Brain microvascular endothelial cell (primary cell): ENCODE measurements at places on chromosomes 16 and 17.
A peak's percentile ranks its signal among the peaks of the same experiment; 100 is the strongest.

DNA sequence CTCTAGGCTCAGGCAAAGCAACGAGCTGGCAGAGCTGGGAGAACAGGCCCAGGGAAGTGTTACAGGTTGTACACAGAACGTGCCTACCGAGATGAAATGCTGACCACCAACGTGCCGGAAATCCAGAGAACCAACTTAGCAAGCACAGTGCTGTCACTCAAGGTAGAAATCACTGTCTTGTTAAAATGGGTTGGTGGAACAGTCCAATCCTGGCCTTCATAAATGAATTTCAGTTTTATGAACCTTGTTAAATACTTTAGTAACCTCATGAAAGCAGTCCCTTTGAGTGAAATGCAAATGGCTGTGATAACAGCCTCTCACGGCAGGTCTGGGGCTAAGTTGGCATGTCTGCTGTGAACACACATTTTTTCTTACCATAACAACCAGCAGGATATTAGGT lies 29.0 kb downstream of the ETV4 start:
- DNase-seq, result peak; percentile 25

DNA sequence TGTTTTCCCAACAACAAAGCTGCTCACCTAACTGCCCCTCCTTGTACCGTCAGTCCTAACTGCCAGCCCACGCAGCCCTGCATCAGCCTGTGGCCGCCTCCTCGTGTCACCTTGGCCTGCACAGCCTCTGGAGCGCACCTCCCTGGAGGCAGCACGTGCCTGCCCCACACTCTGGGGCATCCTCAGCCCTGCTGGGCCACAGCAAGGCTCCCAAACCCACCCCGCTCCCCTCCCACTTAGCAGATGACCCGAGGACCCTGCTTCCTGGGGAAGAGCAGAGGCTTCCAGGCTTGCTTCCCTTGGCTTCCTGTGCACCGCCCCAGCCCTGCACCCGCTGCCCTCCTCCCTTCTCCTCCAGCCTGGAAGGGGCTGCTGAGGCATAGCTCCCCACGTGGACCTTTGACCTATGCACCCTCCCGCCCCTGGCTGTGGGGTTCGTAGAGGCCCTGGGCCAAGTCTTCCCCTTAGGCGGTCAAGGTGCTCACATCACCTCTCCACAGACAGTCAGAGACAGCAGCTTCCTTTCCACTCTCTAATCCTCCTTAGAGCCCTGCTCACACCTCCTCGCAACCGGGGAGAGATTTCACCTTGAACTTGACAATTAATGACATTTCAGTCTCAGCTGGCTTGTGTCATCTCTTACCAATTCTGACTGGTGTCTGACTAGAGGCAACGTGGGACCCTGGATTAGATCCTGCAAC lies 115.0 kb downstream of the MGAT5B start:
- DNase-seq, result no peak

GRCh38 chr17:50353600-50354195 lies 7.8 kb downstream of the XYLT2 start:
- no peak for DNase-seq

DNA sequence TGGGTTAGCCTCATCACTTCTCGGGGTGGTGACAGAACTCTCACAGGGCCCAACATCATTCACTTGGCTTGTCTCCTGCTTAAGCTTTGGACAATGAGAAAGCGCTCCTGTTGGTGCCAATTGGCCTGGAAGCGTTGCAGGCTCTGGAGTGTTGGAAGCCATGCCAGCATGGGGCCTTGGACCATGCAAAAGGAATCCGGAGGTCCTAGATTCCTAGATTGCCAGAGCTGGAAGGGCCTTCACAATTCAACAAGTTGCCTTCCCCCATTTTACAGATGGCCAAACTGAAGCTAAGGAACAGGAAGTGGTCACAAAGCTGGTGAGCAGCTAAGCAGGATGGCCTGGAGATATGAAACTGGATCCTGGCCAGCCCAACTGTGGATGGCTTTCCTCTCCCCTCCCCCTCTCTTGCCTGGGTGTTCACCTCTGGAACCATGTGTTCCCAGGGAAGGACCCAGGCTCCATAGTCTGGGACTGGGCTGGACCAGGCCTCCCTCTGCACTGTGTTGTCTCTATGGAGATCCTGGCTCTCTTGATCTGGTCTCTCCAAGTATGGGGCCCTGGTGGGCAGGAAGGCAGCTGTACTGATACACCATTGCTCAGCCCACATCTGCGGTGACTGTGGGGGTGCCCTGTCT lies 6.0 kb upstream of the IGFBP4 start:
- DNase-seq, result no peak

DNA sequence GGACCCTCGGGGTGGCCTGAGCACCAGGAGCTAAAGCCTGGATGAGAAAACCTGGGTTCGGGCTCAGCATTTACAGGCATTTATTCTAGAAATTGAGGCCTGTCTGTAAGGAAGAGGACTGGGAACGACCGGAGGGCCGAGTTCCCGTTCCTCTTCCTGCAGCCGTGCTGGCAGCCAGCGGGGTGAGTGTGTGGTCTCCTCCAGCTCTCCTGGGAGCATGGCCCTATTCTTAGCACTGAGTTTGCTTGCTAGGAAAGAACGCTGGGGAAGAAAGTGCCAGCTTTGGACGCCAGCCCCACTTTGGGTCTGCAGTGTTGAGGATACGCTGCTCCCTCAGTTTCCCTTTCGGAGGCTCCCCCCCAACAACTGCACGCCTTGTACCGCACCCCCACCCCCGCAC lies 49.6 kb downstream of the MGAT5B start:
- no peak for DNase-seq

DNA sequence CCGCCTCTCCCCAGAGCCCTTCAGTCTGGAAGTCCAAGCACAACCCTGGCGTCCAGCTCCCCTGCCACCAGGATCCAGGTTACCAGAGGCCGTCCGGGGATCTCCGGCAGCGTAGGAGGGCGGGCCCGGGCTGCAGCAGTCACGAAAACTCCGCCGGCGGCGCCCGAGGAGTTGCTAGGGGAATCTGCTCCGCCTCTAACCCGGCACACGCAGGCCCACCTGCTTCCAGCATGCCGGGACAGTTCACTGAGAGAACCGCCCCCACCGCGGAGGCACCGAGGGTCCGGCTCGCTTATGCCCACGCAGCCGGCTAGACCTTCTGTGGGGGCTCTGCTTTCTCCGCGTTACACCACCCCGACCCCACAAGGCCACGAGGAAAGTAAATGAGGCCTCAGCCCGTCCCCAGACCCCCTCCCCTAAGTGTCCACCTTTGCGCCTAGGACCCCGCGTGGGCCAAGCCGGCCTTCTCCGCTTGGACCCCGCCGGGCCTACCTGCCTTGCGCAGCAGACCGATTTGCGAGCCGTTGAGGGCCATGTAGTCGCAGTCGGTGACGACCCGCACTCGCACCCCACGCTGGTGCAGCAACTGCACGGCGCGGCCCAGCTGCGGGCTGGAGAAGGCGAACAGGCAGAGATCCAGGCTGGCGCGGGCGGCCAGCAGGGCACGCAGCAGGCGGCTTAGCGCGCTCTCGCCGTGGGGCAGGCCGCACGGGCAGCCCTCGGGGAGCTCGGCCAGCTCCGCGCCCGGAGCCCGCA lies 587 bp downstream of the PLD6 start:
- DNase-seq, result no peak

- DNase-seq, result no peak
These were observed 128.7 kb downstream of the RPTOR start for GRCh38 chr17:80673152-80673920.

DNA sequence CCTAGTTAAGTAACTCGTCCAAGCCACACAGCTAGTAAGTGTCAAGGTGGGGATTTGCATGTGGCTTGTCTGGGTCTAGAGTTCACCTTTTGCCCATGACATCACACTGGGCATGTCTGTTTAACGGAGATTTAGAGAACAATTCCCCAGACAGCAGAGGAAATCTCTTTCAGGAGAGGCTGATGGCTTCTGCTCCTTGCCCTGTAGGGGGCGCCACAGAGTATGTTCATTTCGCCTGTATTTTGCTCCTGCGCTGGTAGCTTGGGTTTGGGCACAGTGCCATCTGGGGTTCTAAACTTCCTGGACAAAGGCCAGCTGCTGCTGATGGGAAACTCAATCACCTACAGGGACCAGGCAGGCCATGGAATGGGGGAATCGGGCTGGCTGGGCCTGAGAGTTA lies 20.4 kb downstream of the OTOA start:
- no peak for DNase-seq

- DNase-seq, result no peak
These were observed 12.7 kb upstream of the DOC2B start for GRCh38 chr17:193841-194806.

GRCh38 chr16:55566432-55567175 lies at the start of gene CAPNS2:
Gene CAPNS2, plus strand, starts transcription at chr16:55566684. Its CDS starts 73 bp downstream, at chr16:55566757.
- DNase-seq, result no peak

- no peak for DNase-seq
These were observed 1.0 kb upstream of the HLF start for GRCh38 chr17:55263569-55264277.

DNA sequence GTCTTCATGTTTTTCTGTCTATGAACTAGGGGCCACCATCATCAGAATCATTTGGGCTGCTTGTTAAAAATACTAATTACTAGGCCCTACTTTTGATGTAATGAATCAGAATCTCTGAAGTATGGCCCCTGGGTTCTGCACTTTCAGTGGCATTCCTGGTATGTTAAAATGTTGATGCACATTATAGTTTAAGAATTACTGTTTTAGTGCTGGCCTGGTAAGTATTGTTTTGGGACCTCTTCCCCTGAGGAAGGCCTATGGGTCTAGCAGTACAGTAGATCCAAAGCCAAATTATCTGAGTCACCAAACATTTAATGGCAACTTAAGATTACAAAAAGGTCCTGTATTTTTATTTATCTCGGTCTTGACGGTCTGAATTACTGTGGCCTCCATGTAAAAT lies 58.8 kb downstream of the AP2B1 start:
- DNase-seq, result no peak

DNA sequence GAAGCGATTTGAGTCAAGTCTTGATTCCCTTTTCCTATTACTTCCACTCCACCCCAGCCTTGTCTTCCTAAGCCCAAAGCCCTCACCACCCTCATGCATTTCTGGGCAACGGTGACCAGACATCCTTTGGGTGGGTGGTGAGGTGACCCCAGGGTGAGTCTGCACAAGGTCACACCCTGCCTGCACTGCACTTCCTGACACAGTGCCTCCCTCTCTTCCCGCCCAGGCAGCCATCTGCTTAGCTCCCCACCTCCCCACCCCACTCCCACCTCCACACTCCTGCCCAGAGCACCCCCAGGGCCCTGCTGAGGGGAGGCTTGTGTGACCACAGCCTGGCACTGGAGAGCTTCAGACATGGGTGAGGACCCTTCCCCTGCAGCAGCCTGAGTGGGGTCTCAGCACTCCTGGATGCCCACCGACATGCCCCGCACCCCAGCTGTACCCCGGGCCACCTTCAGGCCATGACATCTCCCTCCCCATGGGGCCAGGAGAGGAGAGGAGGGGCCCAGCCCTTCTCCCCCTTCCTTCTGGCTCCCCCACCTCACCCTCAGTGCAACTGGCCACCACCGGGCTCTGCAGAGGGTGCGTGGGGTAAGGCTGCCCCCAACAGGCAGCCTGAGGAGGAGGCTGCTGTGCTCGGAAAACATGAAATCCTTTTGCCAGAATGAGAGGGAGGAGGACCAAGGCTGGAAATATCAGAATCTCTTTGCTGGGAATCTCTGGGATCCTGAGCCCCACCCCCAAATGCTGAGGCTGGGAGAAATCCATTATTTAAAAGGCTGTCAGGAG lies 68.6 kb downstream of the CCT6B start:
- DNase-seq, result no peak

- no peak for DNase-seq
These were observed 91.3 kb downstream of the KATNIP start for GRCh38 chr16:27641260-27641659.
